ENCODE measurements at places on chromosomes 1 and 21.

DNA sequence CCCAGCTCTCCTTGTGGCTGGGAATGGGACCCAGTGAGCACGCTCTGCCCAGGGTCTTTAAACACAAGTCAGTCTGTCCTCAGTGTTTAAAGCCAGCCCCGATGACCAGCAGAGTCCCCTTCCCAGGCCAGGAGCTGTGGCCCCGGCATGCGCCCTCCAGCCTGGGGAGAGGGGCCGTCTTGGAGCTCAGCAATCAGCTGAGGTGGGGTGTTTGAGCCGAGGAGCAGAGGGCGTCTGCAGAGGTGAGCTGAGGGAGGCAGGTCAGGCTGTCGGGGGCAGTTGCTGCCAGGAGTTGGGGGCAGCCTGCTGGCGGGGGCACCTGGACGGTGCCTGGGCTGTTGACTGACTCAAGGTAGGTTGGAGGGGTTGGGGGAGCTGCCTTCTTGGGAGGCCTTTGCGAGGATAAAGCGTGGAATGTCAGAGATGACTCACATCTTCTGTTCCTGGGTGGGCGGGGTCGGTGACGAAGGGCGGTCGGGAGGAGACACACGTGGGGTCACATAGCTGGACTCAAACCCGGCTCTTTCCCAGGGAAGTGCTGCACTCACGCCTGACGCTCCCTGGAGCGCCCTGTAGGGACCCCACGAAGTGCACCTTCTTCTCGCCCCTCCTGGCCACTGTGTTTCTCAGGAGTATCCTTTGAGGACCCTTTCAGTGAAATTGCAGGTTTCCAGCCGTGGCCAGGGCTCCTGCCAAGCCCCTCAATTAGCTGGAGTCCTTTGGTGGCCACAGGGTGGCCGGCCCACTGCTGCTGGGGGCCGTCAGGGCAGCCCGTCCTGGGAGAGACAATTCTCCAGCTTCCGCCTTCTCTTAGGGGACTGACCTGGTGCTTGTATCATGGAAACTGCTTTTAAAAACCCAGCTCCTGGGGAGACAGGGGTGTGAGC is 86.2 kb downstream of the SIK1 start:
- DNase-seq, result no peak

GRCh38 chr1:40799351-40799867 is 15.8 kb downstream of the KCNQ4 start:
- no peak for DNase-seq

GRCh38 chr1:20271498-20272400 is 18.9 kb upstream of the VWA5B1 start:
- no peak for DNase-seq

GRCh38 chr1:245788269-245788668 is 633.5 kb downstream of the KIF26B start:
- DNase-seq, result no peak

DNA sequence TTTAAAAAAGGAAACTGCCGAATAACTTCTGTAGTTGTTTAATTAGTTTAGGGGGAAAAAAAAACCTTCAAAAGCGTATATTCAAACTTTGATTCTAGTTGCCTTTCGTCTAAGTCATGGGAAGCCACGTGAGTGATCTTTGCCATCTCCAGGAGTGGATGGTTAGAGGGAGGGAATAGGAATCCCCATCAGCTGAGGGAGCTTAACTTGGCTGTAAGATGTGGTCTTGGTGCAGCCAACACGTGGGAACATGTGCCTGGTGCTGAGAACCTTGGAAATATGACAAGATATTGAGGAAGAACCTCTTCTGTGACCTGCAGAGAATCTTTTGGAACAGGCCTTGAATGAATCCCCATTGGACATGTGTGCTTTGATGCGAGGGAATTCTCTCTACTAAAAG is 1.7 kb downstream of the BACE2 start:
- DNase-seq, result no peak

- no peak for DNase-seq
These were observed 365.5 kb downstream of the KCTD3 start for GRCh38 chr1:215932558-215932957.

DNA sequence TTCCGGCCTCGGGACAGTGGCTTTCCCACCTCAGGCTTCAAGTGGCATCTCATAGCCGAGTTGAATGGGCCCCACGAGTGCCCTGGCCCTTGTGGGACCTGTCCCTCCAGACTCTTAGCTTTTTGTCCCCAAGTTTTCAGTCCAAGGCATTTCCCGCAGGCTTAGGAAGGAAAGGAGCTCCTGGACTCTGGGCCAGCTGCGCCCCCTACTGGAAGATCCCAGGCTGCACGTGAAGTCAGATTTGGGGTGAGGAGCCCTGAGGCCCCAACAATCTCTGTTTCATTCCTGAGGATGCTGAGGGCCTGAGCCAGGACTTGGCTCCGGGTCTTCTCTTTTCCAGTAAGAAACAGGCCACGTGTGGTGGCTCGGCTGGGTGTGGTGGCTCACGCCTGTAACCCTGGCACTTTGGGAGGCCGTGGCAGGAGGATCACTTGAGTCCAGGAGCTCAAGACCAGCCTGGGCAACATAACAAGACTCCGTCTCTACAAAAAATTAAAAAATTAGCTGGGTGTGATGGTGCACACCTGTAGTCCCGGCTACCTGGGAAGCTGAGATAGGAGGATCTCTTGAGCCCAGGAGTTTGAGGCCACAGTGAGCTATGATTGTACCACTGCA is 67.4 kb downstream of the ARHGEF10L start:
- DNase-seq, result peak; percentile 54

- DNase-seq, result peak; percentile 24
These were observed 18.6 kb downstream of the ARMH1 start for GRCh38 chr1:44693159-44693558.

- DNase-seq, result no peak
These were observed 285.2 kb downstream of the PTPRC start for GRCh38 chr1:198923993-198924392.

DNA sequence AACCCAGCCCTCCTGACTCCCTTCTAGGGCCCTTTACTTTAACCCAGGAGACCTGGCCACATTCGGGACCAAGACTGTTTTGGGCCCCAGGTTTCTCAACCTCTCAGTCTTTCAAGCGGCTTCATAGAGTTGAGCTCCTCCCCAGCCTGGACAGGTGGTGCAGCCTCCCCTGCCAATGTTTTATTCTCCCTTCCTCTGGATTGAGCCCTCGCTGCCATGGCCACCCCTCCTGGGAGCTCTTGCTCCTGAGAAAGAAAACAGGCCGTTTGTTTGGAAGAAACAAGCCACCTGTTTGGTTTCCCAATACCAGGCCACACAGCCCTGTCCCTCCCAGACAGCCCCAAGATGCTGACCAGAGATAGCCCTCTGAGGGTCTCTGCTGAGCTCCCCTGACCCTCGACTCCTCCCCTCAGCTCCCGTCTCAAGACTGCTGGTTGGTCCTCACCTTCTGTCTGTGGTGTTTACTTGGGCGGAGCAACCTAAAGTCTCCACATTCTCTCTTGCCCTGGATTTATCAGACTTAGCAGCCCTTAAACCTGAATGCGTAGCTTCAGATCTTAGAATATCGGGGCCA is 3.3 kb downstream of the TMEM51 start:
- no peak for DNase-seq

GRCh38 chr1:168114845-168115244 is 21.9 kb downstream of the GPR161 start:
- no peak for DNase-seq

DNA sequence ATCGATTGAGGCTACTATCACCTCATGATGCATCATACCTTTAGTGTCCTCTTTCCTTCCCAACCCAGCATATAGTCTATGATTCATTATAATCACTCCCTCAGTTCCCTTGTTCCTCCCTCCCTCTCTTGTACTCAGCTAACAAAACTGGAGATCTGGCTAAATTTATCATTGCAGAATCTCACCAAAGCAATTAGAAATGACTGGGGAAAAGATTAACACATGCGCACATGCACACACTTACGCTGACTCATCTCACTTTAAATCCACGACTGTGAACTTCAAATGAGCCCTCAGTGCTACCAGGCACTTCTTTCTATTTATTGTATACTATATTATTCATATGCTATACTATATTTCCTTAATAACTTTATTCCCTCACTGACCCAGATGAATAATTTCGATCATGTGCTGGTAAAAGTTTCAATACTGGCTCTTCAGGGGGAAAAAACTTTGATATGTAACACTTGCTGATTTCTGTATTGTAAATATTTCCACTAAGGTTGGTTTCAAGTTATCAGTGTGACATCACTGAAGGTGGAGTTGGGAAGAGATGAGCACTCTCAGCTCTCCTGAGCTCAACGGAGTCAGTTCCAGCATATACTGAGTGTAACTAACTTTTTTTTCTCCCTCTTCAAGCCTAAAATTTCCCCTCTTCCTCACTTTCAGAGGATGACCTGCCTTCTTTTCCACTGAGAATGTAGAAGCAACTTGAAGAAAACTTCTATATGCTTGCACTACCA is 613.7 kb upstream of the B3GALT2 start:
- DNase-seq, result peak; percentile 32

GRCh38 chr1:228148935-228149405 is 760 bp upstream of the GJC2 start:
- no peak for DNase-seq

GRCh38 chr1:47175227-47175934 is 14.5 kb downstream of the PDZK1IP1 start:
- DNase-seq, result peak; percentile 58

GRCh38 chr1:173360487-173361063 is 116.6 kb upstream of the PRDX6 start:
- no peak for DNase-seq

- no peak for DNase-seq
These were observed 34.5 kb upstream of the ATP2B4 start for GRCh38 chr1:203592156-203592555.

GRCh38 chr1:184225283-184226099 is 161.3 kb upstream of the C1orf21 start:
- no peak for DNase-seq

GRCh38 chr1:179129702-179130473 is 48.0 kb downstream of the TOR3A start:
- peak; percentile 64 for DNase-seq

DNA sequence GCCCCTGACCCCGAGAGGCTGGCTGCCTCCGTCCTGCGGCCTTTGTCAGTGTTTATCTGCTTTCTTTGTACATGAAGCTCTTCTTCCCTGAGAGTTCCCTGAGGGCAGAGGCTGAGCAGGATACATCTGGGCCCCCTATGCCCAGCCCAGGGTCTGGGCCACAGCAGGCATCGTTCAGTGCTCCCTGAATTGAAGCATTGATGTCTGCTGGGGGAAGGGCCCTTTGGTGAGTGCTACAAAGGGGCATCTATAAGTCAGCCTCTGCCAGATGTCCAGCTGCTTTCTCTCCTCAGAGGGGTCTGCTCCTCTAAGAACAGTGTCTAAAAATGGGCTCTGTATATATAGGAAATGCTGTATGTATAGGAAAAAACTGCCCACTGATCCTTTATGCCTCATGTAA is 2.1 kb downstream of the HEYL start:
- DNase-seq, result no peak

- DNase-seq, result no peak
These were observed 53.4 kb downstream of the PTPN14 start for GRCh38 chr1:214498021-214498420.

DNA sequence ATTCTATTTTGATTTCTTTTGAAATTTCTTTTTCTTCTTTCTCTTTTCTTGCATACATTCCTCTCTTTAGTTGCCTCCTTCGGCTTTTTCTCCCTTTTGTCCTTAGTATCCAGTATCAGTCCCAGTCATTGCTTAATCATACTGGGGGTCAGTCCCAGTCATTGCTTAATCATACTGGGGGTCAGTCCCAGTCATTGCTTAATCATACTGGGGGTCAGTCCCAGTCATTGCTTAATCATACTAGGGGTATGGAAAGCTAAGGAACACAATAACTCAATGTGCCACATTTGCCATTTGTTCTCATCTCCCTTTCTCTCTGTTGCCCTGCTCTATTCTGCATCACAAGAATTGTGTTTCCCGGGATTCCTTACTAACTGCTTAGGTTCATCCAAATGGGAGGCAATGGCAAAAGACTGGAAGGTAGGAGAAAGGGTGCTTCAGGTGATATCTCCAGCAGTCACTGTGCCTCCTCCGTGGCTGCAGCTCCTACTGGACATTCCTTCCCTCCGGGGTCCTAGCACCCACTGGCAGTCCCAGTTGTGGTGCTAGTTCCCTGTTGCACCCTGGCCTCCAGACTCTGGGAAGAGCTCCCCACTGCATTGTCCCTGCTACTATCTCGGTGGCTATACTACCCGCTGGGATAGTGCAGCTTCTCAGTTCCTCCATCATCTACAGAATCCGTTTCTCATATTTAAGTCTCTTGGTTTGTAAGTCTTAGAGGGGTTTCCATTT is 32.6 kb upstream of the LAMC1 start:
- DNase-seq, result no peak

- no peak for DNase-seq
These were observed 94.7 kb downstream of the PAPPA2 start for GRCh38 chr1:176557543-176558258.

GRCh38 chr21:45539046-45539795 is 3.0 kb downstream of the SLC19A1 start:
- DNase-seq, result no peak

DNA sequence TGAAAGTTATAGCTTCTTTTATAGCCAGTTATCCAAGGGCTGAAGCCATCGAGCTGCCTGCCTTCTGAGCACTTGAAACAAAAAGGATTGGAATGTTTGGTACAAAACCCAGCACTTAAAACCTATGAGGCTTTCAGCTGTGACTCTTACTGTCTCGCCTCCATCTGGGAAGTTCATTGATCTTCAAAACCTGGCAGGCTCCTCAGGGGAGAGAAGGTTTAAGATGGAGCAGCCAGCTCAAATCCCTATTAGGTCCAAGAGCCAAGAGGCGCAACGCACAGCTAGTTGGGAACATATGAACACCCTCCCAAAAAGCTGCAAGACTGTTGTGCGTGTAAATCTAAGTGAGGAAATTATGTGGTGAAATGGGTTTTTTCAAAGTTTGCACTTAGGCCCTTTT is 33.4 kb downstream of the BACE2 start:
- DNase-seq, result no peak

- DNase-seq, result no peak
These were observed 12.4 kb upstream of the SPATA1 start for GRCh38 chr1:84493747-84494146.

- no peak for DNase-seq
These were observed 104.6 kb downstream of the ZBTB18 start for GRCh38 chr1:244155661-244156060.

DNA sequence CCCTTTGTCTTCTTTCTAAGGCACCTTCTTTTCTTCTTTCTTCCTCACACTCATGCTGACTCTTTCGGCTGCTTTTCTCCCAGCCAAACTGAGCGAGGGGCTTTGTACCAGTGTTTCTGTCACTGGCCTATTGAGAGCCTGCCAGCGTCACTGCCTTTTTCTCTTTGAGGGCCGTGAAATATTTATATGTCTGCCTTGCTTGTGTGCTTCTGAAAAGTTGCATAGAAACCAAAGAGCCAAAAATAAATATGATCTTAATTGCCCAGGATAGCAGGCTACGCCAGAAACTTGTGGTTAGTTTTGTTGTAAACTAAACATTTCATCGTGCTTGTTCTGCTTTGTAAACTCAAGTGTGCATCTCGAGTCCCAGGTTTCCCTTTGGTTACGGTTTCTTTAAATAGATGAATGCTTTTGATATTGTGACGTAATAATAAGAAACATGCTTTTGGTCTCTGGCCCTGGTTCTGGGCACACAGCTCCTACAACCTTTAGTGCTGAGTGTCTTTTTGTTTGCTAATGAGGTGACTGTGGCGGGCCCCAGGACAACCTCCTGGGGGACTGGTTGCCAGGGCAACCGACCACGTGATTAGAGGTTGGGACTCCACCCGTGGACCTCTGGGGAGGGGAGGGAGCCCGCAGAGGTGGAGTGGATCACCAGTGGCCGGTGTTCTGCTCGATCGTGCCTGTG is 10.8 kb downstream of the SLC37A1 start:
- no peak for DNase-seq

All from activated CD4-positive, alpha-beta T cell treated with anti-CD3 and anti-CD28 coated beads, Interleukin-2, Interleukin-4, amounts not matched to agents 100 ng/mL and 50 ng/mL, durations not matched to agents 16 hours and 8 hours (primary cell).